ENCODE measurements at places on chromosomes 5 and 9.

DNA sequence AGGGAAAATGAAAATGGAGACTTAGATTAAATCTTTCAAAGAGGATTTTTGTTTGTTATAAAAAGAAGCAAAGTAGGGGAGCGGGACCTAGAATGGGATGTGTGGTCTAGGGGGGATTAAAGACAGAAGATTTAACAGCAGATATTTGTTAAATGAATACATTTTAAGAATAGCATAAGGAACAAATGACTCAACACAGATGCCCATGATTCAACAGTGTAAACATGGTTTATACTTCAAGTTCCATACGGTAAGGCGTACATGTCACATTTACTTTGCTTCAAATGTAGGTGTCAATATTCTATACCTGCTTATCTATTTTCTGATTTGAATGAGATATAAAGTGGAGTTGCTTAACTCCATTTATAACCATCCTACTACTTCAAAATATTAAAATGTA lies 1.5 kb downstream of the TICAM2 start:
- DNase-seq: no peak

- no peak for DNase-seq
Observed at GRCh38 chr9:84698323-84698722, 28.8 kb downstream of the NTRK2 start.

DNA sequence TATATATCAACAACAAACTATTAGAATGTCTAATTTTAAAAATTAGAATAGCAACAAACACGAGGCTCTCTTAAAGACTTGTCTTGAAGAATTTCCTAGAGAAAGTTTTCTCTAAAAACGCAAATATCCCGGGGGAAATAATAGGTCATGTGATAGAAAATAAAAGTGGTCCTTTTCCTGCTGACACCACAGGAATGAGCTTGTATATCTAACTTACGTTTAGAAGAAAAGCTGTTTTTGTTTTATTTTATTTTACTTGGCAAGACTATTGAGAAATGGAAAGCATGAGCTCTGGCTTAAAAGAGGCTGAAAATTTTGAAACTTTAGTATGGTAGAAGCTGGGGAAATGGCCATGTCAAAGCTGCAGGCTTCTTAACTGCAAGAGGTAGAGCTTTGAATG lies 465.0 kb downstream of the AGTPBP1 start:
- no peak for DNase-seq

GRCh38 chr5:57681942-57682341 lies 199.3 kb upstream of the ACTBL2 start:
- no peak for DNase-seq

DNA sequence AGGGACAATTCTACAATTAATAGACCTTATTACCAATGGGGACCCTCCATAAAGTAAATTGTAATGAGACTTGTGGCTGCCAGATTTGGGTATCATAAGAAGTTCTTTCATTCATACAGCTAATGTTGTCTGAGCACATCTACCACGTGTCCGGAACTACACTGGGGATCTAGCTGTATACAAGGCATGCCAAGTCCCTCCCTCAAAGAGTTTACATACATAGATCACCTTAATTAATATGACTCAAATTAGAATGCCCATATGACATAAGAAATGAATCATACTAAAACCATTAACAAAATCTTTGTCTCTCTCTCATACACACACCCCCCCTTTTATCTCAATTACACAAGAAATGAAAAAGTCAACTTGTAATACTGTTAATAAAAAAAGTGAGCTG lies 18.0 kb upstream of the NR4A3 start:
- DNase-seq: no peak

GRCh38 chr9:116099821-116100220 lies 53.8 kb upstream of the PAPPA start:
- DNase-seq: no peak

GRCh38 chr9:113973226-113973625 lies 97.1 kb downstream of the ZNF618 start:
- DNase-seq: no peak

DNA sequence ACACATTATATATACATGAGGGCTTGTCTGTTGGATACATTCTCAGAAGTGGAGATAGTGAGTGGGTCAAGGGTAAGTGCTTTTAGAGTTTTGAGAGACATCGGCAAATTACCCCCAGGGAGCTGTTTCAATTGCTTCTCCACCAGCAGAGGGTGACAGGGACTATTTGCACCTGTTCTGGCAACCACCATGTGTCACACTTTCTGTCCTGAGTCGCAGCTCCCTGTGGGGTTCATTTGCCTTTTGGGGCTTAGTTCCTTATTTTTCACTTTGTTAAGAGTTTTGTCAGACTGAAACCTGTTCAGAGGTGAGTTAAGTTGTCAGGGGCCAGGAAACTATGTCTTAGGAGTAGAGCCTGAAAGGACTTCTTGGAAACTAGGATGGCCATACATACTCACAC lies 20.1 kb upstream of the SLC36A1 start:
- DNase-seq: no peak

- DNase-seq: no peak
Observed at GRCh38 chr5:149798466-149798865, 68.4 kb downstream of the PPARGC1B start.

DNA sequence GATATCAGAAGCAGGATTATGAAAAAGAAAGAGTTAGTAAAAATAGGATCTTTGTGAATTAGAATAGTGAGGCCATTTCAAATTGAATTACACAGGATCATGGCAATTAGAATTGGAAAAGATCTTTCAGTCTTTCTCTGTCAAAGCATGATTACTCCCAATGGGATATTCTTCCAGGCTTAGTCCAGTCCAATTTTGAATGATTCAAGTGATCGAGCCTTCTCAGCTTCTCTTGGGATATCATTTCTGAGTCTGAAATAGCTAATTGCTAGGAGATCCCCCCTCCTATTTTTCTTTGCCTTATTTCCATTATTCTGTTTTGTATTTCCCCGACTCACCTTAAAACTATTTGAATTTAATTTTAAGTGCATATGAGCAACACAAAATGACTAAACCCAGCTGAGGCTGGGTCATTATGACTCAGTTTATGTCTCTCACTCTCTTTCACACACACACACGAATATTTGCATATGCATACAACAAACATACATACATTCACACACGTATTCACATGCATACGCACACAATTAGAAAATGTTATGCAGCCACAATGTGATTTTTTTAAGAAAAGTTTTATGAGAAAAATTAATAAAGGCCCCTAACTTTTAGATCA lies 34.8 kb upstream of the EFNA5 start:
- DNase-seq: no peak

DNA sequence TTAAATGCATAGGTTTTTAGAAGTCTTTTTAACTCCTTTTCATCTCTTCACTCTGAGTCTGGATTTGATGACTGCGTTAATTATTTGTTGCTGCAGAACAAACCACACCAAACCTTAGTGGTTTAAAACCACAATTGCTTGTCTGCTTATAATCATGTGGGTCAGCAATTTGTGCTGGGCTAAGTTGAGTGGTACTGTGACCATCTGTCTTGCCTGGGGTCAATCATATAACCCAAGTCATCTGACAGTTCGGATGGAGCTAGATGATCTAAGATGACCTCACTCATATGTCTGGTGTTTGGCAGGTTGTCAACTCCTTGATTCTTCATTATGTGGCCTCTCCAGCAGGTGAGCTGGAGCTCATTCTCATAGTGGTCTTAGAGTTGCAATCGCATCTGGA lies 219.1 kb upstream of the ELAVL2 start:
- DNase-seq: no peak

GRCh38 chr5:53616939-53617549 lies 56.6 kb downstream of the NDUFS4 start:
- no peak for DNase-seq

GRCh38 chr9:136002881-136003280 lies 41.7 kb upstream of the UBAC1 start:
- no peak for DNase-seq

DNA sequence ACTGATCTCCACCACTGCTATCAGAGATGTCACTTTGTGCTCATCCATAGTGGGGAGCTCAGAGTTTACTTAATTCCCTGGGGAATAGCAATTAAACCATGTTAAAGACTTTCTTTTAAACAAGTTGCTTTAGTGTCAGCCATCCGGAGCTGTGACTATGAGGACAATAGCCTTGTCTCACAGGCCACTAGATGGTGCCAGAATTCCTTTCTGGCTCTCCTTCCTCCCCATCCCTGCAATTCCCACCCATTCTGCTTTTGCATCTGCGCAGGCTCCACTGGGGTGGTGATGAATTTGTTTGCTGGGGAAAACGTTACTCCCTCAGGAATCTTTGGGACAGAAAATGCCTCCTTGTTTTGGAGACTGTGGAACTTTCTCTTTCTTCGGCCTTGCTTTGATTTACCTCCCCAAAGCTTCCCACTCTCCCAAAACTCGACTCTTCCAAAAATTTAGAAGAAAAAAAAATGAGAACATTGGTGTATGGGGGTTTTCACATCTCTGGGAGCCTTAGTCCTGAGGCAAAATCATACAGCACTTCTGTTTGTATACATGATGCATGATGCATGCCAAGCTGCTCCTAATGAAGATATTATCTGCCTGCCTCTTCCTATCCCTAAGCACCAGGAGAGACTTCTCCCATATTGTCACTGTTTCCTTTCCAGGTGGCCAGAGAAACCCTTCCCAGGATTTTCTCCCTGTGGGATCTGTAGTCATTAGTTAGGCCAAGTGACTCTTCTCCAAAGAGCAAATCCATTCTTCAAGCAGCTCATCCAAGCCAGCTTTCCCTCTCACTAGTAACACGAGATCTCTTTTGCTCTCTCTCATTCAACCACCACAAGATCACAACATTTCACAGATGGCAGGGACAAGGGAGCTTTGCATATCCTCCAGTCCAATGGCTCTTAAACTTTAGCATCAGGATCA lies 466.1 kb downstream of the TLR4 start:
- no peak for DNase-seq

- DNase-seq: no peak
Observed at GRCh38 chr5:83145241-83145640, 67.9 kb downstream of the XRCC4 start.

DNA sequence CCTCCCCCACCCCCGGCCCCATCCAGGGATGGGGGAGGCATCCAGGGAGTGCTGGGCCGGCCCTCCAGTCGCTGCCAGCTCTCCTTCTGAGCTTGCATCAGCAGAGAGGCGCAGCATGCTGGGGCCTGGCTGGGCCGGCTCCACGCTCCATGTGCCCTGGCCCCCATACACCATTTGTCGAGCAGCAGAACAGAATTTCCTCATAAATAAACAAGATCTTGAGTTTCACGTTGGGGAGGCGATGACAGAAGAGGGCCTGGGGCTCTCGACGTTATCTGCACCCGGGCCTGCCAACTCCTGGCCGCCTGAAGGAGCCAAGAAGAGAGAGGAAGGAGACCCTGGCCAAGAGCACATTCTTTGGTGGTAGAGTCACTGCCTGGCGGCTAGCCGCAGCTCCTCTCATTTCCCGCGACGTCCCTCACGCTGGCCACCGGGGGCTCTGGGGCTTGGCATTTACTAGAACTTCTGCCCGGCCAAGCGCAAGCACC lies 177.0 kb downstream of the FGF18 start:
- DNase-seq: no peak

- DNase-seq: no peak
Observed at GRCh38 chr9:90477535-90477934, 165.1 kb downstream of the DIRAS2 start.

DNA sequence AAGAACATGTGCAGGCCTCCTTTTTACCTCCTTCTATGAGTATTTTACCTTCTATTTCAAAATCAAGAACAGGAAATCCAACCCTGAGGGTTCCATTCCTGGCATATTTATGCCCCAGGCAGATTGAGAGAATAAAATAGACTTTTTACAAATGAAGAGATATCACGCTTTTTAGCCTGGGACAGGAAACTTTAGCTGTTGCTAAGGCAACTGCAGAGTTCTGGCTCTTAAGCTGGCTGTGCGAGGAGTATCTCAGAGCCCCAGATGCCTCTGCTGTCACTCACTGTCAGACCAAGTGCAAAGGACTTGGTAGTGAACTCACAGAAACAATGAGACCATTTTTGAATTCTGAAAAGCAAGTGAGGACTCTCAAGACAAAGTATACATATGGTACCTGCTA lies 69.5 kb upstream of the HSPB3 start:
- DNase-seq: no peak

DNA sequence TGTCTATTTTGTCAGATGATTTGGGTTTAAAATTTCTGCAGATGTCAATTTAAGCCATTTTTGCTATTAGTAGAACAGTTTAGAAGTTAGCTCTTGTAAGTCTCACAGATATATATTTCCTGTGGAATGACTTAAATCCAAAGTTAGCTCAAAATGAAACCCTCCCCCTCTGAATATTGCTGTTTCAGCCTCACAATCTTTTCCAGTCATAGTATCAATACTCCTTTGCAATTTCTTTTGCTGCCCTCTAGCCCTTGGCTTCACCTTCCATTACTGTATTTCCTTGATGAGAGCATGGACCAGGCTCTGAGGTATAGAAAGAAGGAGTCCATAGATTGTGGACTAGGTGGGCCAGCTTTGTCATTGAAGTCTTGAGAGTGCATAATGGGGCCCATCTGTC lies 124.4 kb downstream of the ATG10 start:
- no peak for DNase-seq

GRCh38 chr5:102539562-102539961 lies 40.8 kb upstream of the SLCO6A1 start:
- DNase-seq: no peak

DNA sequence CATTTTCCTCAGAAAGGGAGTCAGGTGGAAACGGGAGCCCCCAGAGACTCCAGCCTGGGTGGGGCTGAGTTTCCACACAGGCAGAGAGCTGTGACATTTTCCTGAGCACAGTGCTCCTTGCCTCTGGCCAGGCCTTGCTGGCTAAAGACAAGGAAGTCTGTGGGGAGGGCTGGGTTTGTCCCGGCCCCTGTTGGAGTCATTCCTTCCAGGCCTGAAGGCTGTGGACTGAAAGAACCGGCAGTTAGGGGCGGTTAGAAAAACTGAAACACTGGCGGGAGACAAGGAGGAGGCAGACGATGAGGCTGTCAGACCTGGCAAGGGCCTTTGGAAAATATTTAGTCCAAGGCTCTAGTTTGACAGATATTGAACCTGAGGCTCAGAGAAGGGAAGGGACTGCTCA lies 29.9 kb downstream of the COL15A1 start:
- no peak for DNase-seq

DNA sequence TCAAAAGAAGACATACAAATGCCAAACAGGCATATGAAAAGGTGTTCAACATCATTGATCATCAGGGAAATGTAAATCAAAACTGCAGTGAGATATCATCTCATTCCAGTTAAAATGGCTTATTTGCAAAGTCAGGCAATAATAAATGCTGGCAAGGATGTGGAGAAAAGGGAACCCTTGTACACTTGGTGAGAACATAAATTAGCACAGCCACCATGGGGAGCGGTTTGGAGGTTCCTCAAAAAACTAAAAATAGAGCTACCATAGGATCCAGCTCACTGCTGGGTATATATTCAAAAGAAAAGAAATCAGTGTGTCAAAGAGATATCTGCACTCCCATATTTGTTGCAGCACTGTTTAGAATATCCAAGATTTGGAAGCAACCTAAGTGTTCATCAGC lies 50.3 kb downstream of the AP3S1 start:
- no peak for DNase-seq

All from activated CD8-positive, alpha-beta memory T cell treated with anti-CD3 and anti-CD28 coated beads for 4 hours (primary cell).